Non-pigmented ciliary epithelial cell (primary cell): ENCODE measurements at places on chromosomes 2 and 18.

DNA sequence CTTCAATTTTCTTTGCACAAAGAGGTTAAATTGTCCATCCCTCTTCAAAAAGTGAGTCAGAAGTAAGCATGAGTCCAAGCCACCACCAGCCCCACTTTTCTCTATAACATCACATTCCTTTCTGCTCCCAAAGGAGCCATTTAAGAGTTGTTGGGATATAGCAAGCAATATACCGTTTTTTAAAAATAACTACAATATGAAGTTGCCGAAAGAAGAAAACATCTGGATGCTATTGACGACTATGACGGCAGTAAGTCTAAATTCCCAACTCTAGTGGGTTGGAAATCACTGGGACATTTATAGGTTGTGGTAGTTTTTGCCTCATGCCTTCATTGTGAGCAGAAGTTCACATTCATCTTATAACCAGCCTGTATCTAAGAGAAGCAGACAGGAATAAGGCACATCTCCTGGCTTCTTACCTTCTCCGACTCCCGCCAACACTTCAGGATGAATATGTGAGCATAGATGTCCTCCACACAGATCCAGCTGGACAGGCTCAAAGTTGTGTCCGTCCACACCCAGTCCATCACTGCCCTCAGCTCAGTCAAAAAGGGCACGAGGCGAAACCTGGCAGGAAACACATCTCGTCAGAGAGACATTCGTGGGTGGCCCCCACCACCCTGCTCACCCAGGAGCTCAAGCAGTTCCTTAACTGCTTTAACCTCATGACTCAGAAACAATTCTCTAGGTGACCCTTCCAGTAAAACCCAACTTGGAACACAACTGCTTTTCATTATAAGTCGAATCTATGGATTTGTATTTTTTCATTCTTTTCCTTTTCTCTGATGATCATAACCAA, 163.6 kb downstream of the NAPG start:
- no peak for DNase-seq

GRCh38 chr2:177606636-177607035, 214.1 kb downstream of the AGPS start:
- no peak for DNase-seq

DNA sequence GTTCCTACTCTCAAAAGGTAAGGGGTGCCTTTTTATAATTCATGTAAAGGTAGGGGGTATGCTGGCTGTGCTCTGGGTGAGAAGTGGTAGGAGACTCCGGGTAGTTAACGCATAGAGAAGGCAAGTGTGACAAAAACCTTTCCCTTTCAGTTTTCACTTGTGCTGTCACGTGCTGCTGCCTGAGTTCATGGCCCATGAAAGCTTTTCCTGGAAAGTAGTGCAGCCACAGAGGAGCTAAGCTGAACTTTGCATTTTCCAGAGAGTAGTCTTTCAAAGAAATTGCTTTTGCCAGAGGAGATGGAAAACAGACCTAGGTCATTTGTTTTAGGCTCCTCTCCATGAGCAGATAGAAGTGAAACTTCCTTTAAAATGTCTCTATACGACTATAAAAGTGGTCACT, 44.7 kb downstream of the THSD7B start:
- DNase-seq: no peak

GRCh38 chr18:21526463-21526862, 74.0 kb downstream of the ESCO1 start:
- DNase-seq: no peak

- no peak for DNase-seq
Measured at GRCh38 chr18:8980918-8981317, 121.6 kb upstream of the NDUFV2 start.

GRCh38 chr2:109201465-109202327, 72.7 kb downstream of the SH3RF3 start:
- no peak for DNase-seq

DNA sequence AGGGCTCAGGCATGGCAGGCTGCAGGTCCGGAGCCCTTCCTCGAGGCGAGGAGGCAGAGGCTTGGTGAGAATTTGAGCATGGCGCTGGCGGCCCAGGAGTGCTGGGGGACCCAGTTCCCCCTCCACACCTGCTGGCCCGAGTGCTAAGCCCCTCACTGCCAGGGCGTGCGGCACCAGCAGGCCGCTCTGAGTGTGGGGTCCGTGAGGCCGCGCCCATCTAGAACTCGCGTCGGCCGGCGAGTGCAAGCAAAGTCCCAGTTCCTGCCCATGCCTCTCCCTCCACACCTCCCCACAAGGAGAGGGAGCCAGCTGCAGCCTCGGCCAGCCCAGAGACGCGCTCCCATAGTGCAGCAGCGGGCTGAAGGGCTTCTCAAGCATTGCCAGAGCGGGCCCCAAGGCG, 233.0 kb downstream of the PIEZO2 start:
- no peak for DNase-seq

- DNase-seq: no peak
Measured at GRCh38 chr18:35512761-35513160, 15.0 kb upstream of the INO80C start.

DNA sequence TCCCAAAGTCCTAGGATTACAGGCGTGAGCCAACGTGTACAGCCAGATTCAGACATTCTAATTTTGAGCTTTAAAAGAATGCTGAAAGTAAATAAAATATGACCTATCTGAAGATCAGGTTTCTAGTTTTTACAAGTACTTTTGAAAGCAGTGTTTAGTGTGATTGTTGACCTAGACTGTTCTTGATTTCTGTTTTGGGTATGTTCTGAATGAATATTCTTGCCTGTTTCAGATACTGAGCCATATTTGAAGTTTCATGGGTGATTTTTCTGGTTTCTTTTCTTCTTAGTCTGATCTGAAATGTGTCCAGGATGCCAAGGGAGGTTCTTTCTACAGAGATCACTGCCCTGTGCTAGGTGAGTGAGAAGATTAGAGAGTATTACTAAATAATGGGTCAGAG, 37.2 kb downstream of the MIB1 start:
- no peak for DNase-seq

- DNase-seq: no peak
Measured at GRCh38 chr2:146252119-146252518, 1592.7 kb upstream of the ACVR2A start.

GRCh38 chr18:44848644-44849335, 168.1 kb downstream of the SETBP1 start:
- DNase-seq: no peak

DNA sequence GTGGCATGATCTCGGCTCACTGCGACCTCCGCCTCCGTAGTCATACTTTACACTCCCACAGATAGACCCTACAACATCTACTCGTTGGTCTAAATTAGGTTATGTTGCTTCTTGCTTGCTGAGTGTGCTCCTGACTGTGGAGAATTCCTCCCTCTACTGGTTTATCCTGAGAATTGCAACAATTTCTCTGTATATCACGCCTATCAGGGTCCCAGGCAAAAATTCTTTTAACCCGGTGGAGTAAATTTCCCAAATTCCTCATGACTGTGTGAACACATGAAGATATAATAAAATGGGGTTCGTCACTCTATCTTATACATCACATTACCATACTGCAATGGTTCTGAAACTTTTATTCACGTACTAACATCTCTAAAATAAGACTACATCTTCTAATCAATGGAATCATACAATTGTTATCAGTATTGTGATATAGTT, 156.7 kb downstream of the EVA1A start:
- DNase-seq: peak; percentile 18

DNA sequence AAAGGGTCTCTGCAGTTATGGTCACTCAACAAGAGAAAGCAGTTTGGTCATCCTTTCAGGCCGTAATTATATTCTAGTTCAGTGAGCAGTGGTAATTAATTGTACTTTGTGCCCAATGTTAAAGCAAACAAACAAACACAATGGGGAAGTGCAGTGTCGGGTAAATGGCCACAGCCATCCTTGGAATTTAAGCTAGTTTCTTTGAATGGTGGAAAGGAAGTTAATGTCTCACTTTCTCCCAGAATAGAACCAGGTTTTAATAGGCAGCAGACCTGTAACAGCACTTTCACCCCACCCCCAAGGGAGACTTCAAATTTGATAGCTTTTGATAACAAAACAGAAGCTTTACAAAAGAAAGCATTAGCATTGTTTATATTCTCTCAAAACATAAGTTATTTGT, 20.0 kb upstream of the ITGAV start:
- no peak for DNase-seq

GRCh38 chr2:143623909-143624260, 494.7 kb downstream of the ARHGAP15 start:
- DNase-seq: no peak

DNA sequence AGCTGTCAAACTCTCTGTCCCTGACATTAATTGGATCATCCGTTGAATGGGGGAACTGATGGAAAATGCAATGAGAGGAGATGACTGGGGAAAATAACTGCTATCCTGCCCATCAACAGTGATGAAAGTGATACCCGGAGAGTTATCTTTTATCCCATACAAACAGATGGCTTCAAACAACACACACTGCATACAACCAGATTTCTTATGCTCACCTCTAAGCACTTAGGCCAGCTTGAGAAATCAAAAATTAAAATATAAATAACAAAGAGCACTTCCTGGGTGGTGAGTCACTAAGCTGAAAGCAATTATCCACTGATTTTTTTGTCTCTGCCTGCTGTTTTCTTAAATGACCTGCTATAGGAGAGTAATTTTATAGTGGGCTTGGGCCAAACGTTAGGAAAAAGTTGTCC, 237.6 kb upstream of the RGPD4 start:
- no peak for DNase-seq

DNA sequence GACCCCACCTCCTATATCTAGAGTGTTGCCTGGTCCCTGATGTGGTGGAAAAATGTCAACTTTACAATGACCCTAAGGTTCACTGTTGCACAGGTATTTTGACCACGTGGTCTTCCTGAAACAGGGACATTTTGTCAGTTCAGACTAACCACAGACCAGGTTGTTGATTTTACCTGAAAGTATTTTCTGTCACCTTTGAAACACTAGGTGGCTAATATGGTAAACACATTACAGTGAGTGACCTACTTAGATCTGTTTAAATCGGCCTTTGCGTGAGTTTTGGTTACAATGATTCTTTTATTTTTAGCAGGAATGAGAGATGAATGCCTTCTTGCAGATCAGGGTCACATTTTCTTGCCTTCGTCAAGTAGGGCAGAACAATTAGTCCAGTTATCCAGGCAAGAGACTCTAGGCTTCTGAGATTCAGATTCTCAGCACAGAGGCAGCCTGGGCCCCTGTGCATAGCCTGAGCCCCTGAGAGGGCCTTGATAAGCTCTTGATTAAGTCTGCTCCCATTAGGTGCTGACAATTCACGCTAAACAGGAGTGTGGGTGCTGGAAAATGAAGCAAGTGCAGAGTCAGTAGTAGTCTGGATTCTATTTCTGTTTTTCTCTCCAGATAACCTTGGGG, 226.2 kb downstream of the KCNS3 start:
- DNase-seq: no peak

GRCh38 chr18:46320928-46321711, 216.9 kb downstream of the HAUS1 start:
- peak; percentile 41 for DNase-seq

- DNase-seq: no peak
Measured at GRCh38 chr2:40213619-40214018, 238.3 kb downstream of the SLC8A1 start.

- DNase-seq: no peak
Measured at GRCh38 chr18:70172225-70172624, 33.3 kb downstream of the RTTN start.
